ENCODE measurements at places on chromosomes 11 and 22.

DNA sequence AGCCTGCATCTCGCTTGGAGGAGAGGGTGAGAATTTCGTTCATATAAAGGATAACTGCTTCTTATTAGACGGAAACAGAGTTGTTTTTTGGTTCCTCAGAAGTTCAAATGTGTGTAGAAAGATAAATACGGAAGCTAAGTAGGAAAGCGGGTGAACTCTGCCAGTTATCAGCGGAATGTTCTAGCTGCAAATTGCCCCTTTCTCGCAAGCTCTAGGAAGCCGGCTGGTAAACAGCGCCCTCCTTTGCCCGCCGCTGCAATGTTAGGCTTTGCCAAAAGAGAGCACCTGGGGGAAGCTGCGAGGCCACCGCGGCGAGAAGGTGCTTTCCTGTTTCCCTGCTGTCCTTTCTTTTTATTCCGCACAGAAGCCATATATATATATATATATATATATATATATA, 67.0 kb downstream of the IGLL5 start:
- no peak for DNase-seq

DNA sequence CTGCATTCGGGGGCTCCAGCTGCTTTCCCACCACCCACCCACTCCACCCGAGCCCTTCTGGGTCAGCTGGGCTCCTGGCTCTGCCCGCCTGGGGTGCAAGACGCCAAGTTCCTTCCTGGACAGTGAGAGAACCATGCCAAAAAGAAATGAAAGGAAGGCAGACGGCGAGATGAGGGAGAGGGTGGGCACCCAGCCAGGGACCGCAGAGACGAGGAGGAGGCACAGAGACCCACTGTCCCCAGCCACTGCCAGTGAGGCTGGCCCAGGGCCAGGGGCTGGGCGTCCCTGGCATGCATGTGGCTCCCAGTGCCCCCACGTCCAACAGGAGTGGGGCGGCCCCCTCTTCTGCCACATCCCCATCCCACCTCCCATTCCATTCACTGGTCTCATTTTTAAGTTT, 10.8 kb upstream of the CD81 start:
- no peak for DNase-seq

GRCh38 chr11:64844330-64845128, at the start of gene CDC42BPG:
Gene CDC42BPG, minus strand, starts transcription at chr11:64844653. Its CDS starts 84 bp downstream, at chr11:64844569.
- no peak for DNase-seq

GRCh38 chr11:43942662-43943371, 380 bp downstream of the C11orf96 start:
- peak; percentile 49 for DNase-seq

DNA sequence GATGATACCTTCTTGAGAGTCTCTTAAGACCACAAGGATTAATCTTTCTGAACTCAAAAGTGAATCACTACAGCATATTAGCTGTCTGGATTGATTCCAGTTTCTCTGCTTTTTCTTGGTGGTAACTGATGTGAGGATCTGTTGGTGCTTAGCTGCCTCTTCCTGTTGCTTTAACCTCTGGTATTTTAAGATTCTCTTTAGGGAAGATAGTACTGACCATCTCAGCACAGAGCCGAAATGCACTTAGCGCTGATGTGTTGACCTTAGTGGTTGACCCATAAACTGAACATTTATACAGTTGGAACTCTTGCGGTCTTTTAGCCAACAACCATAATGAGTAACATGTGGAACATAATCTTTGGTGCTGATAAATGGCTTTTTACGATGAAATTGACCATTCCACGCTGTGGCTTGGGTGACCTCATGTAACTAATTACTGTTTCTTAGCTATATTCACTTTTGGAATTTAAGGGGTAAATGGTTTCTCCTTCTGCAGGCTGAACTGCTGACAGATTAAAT, 33.7 kb downstream of the APLP2 start:
- peak; percentile 77 for DNase-seq

DNA sequence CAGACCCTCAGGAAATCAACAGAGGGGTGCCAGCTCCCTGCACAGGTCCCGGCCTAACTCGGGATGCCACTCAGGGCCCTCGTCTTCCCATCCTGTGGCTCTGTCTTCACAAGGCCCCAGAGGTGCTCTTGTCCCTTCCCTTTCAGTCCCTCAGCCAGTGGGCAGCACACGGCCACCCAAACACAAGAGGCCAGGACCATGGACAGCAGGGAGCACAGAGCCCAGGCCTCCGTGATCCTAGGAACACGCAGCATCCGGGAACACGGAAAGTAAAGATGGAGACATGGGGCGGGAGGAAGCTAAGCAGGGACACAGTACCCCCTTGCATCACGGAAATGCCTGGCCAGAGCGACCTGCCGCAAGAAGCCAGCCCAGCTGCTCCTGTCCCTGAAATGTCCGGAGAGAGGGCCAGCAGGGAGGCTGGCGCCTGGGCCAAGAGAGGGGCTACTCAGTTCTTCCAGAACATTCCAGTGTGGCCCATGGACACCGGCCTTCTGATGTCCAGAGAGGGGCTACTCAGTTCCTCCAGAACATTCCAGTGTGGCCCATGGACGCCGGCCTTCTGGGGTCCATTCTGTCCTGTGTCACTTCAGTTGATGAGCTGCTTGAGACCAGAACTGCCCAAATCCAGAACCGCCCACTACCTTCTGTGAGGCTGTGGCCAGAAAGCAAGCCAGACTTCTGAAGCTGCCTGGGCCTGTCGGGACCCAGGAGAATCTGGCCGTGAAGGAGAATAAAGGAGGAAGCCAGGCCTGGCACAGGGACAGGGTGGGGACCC, 274.0 kb downstream of the BRD1 start:
- no peak for DNase-seq

DNA sequence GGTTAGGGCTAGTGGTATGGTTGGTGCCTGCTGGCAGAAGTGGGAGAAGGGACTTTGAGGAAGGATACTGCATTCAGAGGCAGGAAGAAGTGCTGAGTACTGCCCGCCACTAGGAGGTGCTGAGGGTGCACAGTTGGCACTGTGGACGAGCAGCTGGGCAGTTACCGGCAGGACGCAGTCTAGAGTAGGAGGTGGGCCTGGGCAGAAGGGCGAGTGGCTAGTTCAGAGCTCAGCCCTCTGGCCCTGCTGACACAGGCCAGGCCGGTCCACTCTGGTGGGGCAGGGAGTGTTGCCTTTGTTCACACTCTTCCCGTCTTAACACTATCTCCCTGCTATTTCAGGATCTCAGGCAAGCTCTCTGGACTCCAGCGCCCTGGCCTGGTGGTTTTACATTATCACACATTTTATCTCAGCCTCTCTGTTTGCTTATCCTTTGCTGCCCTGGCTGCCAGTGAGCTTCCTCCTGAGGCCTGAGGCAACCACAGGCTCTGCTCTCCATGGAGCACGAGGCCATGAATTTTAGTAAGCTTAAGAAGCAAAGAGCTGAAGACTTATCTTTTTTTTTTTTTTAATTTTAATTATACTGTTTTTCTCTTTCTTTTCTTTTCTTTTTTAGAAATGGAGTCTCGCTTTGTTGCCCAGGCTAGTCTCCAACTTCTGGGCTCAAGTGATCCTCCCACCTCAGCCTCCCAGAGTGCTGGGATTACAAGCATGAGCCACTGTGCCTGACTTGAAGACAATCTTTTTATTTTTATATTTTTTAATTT, 26.9 kb downstream of the SNAP29 start:
- DNase-seq: peak; percentile 88

- no peak for DNase-seq
Measured at GRCh38 chr22:23147617-23148387, 2.5 kb downstream of the RAB36 start.

GRCh38 chr11:122102426-122102825, 13.6 kb downstream of the BLID start:
- DNase-seq: no peak

DNA sequence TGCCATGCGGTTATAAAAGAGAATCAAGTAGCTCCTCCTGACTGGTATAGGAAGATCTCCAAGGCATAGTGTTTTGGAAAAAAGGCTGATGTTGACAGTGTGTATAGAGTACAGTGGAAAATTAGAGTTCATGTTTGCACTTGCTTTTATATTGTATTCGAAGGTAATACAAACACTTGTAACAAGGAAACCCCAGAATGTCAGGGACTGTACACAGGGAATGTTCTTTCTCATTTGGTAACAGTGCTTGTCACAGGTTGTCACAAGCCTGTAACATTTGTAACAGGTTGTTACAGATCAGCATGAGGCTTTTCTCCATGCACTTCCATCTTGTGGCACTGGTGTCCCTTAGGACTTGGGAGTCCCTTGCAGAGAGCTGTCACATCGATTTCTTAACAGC, 64.0 kb downstream of the GRK3 start:
- DNase-seq: no peak

- DNase-seq: no peak
Measured at GRCh38 chr11:35536470-35536869, 11.1 kb upstream of the PAMR1 start.

DNA sequence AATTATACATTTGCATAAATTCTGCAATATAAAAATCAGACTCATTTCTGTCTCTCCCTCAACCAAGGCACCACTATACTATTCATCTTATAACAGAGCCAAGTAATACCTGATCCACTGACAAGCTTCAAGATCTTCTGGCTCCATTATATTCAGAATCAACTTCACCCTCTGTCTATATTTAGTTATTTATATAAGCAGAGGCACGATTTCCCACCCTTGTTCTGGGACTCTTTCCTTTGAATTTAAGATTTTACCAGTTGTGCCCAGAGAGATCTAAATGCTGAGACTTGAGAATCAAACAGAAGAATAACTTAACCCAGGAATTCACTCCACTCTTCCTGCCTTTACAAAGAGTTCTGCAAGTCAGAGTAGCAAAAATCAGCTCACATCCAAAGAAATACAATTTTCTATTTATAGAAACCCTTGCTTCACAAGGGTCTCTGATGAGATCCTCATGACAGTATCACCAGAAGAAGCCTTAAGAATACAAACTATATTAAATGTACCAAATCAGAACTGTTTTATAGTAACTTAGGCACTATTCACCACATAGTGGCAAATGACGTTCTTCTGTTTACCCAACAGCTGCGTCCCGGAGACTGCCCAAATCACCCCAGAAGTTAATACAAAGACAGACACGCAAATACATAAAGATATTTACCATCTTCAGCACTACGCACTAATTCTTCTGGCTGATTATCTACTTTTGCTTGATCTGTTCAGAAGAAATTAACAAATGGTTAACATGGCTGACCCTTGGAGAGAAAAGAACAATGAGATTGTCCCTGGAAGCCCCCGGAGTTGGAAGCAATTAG, 32.3 kb upstream of the CCDC89 start:
- DNase-seq: no peak

DNA sequence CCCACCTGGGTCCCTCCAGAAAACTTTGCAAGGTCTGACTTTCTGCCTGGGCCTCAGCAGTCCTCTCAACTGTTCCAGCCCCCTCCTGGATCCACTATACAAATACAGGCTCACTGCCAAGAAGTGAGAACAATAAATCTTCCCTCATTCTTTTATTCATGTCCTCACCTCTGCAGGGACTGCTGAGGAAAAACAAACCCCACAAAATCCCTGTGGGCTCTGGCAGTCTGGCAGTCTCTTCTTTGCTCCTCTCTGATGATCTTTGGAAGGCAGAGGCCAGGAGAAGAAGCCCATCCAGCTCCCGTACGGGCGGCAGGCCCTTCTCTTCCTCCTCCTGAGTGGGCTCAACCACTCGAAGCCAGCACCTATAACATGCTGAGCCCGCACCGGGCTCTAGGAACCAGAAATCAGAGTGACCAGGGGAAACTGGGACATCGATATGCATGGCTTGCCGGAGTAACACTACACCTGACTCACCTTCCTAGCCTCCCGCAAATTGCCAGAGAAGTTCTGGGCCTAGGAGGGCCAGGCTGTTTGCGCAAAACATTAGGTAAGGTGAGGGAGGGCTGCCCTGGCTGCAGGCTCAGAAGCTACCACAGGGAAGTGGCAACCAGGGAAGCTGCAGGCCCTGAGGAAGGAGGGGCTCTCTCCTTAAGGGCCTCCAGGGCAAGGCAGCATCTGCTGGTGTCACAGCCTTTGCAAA, 24.2 kb downstream of the TMPRSS5 start:
- DNase-seq: peak; percentile 13

GRCh38 chr11:11028017-11028692, 170.3 kb upstream of the ZBED5 start:
- DNase-seq: peak; percentile 42

DNA sequence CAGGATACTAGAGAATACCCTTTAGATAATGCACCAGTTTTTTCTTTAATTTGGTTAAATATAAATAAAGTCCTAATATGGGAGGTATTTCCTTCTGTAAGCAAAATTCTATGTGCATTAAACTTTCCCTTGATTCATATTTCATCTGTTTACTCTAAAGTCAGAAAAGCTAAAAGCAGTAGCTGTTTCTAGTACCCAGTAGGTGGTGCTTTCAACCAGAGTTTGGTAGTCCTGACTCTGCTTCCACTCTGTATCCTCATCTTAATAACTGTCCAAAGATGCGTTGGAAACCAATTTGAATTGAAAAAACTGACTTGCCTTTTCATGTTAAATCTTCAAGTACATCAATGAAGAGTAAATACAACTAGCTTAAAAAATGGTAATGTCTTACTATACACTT, 1065.2 kb downstream of the JRKL start:
- no peak for DNase-seq

DNA sequence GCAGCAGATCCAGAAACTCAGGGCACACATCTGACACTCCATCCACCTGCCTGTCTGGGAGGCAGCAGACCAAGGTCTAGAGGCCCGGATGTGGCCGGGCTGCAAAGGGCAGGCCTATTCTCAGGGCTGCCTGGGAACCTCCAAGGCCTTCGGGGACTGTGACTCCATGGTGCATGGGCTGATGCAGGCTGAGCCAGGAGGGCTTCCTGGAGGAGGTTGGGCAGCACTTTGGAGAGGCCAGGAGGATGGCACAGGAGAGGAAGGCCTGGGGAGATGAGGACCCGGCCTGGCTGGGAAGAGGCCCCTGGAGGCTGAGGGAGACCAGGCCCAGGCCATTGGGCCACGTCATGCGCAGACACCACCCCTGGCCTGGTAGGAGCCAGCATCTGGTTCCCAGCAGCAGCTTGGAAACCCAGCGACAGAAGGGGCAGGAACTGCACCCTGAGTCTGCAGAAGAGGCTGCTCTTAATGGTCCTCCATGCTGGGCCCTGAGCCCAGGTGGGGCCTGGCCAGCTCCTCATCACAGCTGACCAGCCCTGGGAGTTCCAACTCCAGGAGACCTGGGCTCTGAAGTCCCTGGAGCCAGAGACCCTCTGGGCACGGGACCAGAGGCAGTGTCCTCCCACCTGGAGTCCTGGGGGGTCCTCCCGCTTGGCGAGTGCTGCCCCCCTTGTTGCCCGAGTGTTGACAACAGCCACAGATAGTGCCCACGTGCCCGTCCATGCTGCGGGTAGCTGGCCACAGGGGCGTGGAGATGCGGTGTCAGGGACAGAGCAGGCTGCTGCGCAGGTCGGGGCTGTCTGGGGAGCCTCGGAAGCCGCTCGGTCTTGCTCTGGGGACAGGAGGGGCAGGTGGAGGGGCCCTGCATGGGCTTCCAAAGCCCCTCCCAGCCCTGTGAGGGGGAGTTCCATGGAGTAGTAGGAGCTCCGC, 5.5 kb downstream of the PHLDA2 start:
- DNase-seq: no peak
